Kidney capillary endothelial cell (primary cell): ENCODE measurements at places on chromosomes 11 and 22.
A peak's percentile ranks its signal among the peaks of the same experiment; 100 is the strongest.

DNA sequence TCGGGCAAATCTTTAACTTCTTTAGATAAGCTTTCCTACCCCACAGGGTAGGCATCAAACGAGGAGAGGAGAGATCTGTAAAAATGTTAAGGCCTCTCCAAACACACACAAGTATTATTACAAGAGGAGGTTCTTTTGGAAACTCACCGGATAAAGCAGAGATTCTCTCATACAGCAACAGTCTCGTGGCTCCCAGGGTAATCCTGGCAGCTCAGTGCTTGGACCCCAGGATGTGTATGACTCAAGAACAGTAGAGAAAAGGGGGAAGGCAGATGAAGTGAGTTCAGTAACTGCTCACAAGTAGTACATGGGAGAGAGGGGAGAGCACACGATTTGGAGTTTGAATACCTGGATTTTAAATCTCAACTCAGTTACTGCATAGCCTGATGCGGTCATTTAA lies 120.9 kb downstream of the FEZ1 start:
- DNase-seq = no peak

DNA sequence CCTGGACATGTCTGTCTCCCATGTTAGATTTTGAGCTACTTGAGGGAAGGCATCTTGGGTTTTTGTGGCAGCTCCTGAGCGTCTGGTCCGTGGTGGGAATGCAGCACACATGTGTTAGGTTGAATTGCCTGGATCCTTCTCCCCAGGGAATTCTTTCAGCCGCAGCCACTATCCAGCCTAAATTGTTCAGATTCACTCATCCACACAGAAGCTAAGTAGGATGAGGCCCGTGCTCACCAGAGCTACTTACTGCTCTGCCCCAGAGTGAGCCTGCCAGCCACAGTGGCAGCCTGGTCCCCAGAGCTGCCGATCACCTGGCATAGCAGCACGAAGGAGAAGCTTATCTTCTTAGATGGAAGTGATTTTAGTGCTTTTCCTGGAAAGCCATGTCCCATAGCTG lies 34.4 kb upstream of the SORL1-AS1 start:
- DNase-seq = no peak

DNA sequence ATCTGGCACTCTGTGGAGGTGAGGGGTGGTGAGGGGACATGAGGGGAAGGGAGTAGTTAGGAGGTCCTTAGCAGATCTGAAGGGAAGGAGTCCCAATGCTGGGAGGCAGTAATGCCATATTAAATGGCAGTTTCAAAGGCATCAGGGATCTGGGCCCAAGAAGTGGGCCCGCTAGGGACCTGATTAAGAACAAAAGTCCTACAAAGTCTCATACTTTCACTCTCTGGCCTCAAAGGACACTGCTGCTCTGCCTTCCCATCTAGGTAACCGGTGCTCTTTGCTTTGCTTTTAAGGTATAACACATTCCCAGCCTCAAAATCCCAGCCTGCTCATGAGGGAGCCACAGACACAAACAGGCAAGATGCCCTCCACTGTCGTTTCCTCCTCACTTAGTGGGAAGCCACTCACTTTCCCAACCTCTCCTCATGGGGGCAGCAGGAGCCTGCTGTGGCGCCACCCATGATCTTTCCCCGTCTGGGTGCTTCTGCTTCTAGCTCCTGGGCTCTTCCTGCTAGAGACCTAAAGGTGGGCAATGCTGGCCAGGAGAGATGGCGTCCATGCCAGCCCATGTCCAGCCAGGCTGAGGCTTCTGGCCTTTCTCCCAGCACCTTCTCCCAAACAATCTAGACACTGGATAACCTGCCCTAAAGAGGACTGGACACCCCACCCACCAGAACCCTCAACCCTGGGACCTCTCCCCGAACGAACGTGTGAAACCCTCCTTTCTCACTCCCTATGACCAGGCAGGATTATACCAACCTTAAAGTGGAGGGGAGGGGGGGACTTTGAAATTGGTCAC lies 68.3 kb downstream of the PLEKHA7 start:
- peak; percentile 39 for DNase-seq

- no peak for DNase-seq
Measured at GRCh38 chr11:65542738-65543390, 15.3 kb downstream of the LTBP3 start.

DNA sequence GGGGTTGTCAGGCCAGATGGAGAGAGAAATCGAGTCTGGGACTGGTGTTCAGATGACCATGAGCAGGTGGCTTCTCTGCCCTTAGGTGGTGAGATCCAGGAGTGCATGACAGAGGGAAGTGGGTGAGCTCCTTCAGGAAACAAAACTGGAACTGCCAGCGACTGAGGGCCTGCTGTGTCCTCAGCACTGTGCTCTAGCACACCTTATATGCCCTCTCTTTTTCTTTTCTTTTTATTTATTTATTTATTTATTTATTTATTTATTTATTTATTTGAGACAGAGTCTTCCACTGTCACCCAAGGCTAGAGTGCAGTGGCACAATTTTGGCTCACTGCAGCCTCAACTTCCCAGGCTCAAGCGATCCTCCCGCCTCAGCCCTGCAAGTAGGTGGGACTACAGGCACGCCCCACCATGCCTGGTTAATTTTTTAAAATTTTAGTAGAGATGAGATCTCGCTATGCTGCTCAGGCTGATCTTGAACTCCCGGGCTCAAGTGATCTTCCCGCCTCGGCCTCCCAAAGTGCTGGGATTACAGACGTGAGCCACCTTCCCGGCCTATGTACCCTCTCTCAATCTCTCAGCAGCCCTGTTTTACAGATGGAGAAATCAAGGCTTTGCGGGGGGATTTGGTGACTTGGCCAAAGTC lies 14.8 kb upstream of the RASD2 start:
- no peak for DNase-seq

- peak; percentile 98 for DNase-seq
Measured at GRCh38 chr11:43920598-43921419, 21.6 kb upstream of the C11orf96 start.

DNA sequence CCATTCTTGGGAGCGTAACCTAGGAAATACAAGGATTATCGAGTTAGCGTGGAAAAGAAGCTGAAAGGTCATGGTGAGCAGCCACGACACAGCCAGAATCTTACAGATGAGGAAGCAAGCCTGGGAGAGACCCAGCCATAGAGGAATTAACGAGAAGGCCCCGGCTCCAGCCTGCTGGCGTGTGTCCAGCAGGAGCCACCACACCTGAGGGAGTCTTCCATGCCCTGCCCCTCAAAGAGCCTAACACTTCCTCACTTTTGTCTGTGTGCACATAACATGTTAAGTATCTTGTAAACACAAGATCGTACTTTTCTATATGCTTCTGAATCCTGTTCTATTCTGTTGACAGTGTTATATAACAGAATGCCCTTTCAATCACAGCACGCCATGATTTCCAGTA lies 18.1 kb downstream of the CECR2 start:
- DNase-seq = no peak

GRCh38 chr22:24200619-24201212 lies 19.4 kb downstream of the SUSD2 start:
- no peak for DNase-seq

- DNase-seq = no peak
Measured at GRCh38 chr22:48755059-48755949, 1072.4 kb downstream of the BRD1 start.

GRCh38 chr11:126352934-126353801 lies 2.3 kb upstream of the ST3GAL4 start:
- DNase-seq = no peak

DNA sequence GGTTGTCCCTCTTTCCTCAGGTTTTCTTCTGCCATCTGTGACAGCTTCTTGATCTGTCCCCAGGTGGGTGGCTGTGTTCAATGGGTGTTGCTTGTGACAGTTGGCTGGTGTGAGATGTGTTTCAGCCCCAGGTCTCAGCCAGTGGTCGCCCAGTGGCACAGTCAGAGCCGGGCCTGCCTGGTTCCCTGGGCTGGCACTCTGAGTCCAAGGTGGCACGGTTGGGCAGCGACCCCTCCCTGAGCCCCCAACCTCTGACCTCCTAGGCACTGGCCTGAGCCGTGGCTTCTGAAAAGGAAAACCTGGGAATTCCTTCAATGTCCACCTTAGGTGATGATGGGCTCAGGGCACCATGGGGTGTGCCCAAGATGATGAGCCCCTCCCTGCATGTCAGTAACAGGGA lies 14.0 kb upstream of the PRODH start:
- no peak for DNase-seq

- no peak for DNase-seq
Measured at GRCh38 chr11:34978236-34979191, 62.1 kb downstream of the PDHX start.

DNA sequence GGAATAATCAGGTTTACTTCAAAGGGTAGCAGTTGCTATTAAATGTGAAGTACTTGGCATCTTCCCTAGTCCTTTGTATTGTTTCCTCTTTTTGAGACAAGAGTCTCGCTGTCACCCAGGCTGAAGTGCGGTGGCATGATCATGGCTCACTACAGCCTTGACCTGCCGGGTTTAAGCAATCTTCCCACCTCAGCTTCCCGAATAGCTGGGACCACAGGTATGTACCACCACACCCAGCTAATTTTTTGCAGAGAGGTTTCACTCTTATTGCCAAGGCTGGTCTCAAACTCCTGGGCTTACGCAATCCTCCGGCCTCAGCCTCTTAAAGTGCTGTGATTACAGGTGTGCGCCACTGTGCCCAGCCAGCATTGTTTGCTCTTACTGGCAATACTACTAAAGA lies 36.2 kb upstream of the RAPSN start:
- no peak for DNase-seq

DNA sequence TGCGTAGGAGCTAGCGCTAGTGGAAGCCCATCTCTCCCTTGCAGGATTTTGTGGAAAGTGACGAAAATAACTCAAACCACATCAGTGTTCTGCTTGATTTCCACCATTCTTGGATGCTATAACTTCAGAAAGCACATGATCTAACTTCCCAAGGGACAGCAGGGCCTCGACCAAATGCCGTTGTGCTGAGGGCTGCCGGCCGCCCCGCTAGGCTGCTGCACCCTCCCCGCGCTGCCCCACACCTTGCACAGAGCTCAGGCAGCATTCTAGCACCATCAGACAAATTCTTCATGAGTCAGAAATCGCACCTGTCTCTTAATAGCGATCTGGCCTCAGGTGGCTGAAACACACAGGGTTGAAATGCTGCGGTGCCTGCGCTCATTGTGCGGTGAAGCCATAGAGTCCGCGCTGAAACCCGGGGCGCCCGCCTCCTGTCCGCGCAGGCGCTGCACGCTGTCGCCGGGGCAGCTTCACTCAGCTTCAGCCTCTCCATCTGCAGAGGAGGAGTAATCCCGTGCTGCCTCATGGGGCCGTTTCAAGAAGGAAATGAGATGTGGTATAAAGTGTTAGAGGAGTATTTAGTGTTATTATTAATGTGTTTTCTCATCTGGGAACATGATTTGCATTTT lies 59.2 kb upstream of the B3GAT1 start:
- DNase-seq = no peak

GRCh38 chr22:36279219-36279666 lies 26.3 kb downstream of the APOL1 start:
- no peak for DNase-seq

DNA sequence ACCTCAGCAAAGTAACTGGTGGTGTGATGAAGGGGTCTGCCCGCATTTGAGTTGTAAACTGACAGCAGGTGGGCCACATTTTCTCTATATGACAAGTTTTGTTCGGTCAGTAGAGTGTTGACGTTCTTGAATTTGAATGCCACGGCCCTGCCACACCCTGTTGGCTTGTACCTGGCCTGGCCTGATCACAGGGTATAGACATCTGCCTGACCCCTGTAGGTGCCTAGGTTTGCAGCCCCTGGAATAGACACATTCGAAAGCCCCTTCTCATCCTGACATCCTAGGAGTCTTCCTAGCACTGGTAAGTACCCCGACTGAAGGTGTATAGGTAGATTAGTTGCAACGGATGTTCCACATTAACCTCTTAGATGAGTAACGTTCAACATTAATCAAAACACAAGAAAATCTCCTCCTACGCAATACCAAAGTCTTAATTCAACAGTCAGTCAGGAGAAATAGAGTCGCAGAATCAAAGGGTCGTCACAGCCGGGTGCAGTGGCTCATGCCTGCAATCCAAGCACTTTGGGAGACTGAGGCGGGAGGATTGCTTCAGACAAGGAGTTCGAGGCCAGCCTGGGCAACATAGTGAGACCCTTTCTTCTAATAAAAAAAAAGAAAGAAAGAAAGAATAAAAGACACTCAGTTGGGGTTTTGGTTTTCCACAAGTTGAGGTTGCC lies 43.6 kb upstream of the CD5 start:
- DNase-seq = no peak

DNA sequence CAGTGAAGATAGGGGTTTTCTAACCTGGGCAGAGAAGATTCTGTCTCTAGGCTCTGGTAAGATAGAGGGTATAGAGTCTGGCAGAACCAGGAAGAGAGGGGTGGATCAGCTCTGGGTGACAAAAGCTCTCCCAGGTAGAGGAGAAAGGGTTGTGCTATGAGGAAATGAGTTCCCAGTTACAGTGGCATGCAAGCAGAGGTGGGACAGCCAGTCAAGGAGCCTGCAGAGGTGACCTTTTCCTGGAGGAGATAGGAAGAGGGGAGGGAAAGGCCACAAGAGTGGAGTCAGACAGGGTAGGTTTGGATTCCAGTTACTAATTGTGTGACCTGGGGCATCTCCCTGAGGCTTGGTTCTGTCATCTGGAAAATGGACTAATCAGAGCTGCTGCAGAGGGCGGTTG lies 3.4 kb upstream of the CAPN5 start:
- DNase-seq = no peak

GRCh38 chr11:92740276-92740675 lies 229.2 kb upstream of the MTNR1B start:
- no peak for DNase-seq

- DNase-seq = no peak
Measured at GRCh38 chr11:20005747-20006146, 154.5 kb downstream of the DBX1 start.

DNA sequence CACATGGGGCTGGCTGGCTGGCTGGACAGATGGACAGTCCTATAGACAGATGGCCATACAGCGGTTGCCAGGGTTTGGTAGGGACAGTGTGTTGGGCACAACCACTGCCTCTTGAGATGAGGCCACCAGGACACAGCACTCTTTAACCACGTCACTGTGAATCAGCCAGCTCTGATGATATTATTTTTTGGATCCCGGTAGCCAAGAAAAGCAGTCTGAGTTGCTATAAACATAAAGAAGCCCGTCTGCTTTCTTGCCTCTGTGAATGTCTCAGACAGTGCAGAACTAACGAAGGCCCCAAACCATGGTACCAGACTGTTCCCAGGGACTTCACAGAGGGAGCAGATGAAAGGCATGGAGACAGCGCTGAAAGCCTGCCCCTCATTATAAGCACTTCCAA lies 115.9 kb upstream of the CSNK2A3 start:
- no peak for DNase-seq
